ENCODE measurements at places on chromosomes 13 and 19.
A peak's percentile ranks its signal among the peaks of the same experiment; 100 is the strongest.

GRCh38 chr19:3621689-3622088, 4.9 kb downstream of the CACTIN start:
- no peak for DNase-seq

- no peak for DNase-seq
Measured at GRCh38 chr13:30720172-30720869, 15.0 kb upstream of the ALOX5AP start.

GRCh38 chr13:73508841-73509240, 450.0 kb downstream of the KLF5 start:
- no peak for DNase-seq

GRCh38 chr13:111845621-111846351, 221.2 kb upstream of the SOX1 start:
- DNase-seq: no peak

DNA sequence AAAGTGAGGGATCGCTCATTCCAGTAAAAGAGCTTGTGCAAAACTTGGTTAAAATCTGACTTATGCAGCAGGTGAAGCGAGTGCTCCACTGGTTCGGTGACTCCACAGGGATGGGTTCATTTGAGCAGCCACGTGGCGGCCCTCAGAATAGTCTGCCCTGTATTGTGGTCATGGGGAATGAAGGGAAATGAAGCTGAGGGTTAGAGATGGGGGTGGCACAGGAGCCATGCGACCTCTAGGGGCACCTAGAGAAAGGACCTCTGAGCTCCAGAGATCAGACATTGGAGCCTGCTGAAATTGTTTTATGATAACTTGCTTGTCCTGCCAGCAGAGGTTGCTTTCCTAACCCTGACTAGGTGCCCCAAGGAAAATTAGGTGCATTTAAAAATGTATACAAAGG, 26.6 kb downstream of the CBY2 start:
- DNase-seq: no peak

DNA sequence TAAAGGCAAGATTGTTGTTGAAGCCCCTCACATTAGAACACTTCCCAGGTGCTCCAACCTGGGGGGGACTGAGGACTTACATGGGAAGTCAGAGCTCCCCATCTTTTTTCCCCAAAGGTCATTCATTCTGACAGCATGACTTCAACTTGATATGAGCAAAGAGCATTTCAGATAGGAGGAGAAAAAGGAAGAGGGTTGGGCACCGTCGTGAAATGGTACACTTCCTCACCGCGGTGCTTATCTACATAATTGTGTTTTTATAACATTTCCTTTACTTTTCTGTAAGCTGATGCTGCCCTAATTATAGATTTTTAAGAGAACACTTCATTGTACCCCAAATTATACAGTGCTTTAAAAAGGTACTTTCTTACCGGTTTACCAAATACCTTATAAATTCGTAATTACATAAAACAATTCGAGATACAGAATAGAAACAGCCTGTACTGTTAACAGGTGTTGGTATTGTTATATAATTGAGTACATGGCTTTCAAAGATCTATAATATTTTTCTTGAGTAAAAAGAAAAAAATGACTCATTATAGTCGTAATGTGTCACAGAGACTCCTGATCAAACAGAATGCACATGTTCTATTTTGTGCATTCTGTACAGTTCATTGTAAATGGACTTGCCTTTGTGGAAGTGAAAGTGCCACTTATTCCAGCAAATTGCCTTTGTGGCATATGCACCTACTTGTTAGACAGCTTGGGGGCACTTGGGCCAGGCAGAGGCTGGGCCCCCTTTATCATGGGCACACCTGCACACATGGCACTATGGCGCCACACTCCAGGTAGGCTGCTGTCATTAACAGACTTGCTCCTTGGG, 81.8 kb downstream of the GGACT start:
- no peak for DNase-seq

DNA sequence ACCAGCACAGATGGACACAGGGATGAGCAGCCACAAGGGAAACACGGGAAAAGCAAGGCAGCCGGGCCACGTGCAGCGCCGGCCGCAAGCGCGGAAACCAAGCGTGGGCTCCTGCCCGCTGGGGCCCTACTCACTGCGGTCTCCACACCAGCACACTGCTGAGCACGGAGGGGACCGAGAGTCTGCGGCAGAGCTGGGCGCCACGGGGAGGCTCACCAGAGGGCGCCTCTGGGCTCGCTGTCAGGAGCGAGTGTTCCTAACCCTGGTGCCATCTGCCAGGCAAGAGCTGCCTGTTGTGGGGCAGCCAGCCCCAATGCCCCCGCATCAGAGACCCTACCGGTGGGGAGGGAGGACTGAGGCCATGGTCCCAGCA, 26.5 kb downstream of the MPND start:
- peak; percentile 68 for DNase-seq

GRCh38 chr13:33640832-33641231, 177.1 kb upstream of the RFC3 start:
- no peak for DNase-seq

DNA sequence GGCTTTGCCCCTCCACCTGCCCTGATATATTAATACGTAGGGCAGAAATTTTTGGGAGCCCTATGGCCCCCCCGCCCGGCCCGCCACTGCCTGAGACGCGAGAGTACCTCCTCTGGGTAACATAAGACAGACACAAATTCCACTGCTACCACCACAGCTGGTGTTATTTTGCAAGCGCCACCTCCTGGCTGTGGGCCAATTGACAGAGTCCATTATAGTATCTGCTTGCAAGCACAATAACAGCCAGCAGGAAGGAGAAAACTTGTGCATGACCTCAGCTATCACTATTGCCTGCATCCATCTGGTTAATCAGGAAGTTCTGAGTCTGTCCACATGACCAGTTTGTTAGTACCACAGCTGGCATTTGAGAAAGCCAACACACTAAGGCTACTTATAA, 25.3 kb upstream of the OR10H2 start:
- DNase-seq: no peak

DNA sequence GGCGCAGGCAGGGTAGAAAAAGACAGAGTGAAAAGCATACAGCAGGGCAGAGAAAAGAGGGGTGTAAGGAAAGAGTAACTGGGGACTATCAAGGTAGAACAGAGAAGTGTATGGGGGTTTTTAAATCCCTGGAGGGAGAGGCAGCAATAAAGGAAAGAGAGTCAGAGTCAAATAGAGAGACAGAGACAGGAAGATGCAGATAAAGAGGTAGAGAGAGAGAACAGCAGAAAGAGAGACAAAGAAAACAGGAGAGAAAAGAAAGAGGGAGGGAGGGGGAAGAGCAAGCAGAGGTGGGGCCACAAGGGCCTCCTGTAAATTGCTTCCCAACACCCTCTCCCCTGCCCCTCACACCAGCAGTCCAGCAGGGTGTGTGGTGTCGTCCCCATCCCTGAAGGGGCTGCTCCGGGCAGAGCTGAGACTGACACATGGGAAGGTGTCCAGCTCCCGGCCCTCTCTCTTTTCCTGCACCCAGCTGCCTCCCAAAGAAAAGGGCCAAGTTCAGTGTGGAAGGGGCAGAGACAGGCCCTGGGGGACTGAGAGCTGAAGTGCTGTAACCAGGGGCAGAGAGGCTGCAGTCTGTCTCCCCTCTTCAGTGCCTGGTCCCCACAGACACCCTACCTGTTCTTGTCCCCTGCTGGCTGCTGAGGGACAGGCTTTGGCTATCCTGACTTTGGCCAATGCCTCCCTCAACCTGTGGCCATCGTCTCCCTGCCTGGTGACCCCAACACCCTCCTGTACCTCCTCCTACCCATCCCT, 17.4 kb upstream of the POU2F2 start:
- no peak for DNase-seq

- no peak for DNase-seq
Measured at GRCh38 chr19:11949201-11949600, 15.6 kb upstream of the ZNF763 start.

DNA sequence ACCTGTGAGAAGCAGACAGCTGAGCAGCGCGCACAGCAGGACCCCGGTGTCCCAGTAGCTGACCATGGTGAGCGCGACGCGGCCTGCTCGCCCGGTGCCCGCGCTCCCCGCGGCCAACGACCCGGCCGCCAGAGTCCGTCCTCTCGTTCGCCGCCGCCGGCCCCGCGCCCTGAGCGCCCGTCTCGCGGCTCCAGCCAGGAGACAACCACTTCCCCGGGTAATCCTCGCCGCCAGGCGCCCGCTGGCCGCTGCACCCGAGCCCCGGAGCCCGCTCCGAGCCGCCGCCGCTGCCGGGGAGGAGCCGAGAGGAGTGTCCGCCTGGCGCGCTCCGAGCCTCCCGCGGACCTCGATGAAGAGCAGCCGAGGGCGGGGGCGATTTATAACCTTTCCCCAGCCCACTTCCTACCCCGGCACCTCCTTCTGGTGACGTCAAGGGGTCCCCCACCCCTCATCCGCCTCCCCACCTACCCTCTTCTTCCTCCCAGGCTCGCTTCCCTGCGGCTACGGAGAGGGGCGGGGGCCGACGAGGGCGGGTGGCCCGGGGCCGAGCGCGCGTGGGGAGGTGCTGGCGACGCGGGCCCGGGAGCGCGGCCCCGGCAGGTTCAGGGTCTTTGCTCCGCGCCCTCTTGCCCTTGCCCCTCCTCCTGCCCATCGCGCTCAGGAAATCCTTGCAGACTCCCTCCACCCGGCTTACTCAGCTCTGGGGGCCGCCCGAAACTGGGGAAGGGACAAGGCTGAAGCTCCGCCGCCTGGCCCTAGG, at the start of gene FLT1:
Gene FLT1, minus strand, starts transcription at position 351 of the 760 bp plus-strand sequence. Its CDS starts 285 bp downstream, at position 66.
- DNase-seq: peak; percentile 9

DNA sequence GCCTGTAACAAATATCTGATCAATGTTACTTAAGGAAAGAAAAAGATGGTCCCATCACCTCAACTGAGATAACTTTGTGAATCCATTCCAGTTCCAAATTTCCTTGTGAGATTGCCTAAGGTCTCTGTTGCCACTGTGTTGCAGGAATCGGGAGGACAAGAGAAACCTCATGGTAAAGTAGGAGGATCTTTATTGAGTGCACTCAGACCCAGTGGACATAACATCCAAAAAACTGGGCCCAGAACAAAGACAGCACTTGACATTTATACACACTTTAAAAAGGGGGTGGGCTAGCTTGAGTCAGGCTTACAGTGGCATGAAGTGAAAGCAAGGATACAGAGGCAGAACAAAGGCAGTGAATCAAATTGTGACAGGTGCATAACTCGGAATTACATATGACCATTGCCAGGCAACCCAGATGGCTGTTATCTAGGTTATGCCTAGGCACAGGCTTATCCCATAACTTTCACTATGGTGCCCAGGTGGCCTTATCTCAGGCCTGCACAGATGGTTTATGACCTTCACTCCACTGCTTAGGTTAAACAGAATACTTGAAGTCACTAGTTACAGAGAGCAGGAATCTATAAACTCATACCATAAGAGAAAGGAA, 459.4 kb upstream of the PCDH20 start:
- no peak for DNase-seq

- no peak for DNase-seq
Measured at GRCh38 chr13:76226941-76227340, 590.8 kb downstream of the LMO7 start.

DNA sequence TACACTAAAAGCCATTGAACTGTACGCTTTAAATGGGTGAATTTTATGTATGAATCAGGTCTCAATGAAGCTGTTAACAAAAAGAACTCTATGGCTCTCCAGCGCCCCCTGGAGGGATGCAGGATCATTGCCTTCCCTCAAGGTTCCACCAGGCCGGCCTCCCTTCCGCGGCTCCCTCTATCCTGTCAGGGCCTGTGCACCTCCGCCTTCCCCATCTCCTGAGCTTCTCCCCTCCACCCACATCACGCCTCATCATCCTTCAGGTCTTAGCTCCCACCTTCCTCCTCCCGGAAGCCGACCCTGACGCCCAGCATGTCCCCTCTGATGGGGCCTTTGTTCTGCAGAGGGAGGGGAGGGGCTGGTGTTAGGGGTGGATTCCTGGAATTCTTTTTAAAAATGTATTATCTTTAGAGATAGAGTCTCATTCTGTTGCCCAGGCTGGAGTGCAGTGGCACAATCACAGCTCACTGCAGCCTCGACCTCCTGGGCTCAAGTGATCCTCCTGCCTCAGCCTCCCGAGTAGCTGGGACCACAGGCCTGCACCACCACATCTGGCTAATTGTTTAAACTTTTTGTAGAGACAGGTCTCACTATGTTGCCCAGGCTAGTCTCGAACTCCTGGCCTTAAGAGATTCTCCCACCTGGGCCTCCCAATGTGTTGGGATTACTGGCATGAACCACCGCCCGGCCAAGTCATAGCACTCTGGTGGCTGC, 27.7 kb downstream of the MEIS3 start:
- peak; percentile 71 for DNase-seq

DNA sequence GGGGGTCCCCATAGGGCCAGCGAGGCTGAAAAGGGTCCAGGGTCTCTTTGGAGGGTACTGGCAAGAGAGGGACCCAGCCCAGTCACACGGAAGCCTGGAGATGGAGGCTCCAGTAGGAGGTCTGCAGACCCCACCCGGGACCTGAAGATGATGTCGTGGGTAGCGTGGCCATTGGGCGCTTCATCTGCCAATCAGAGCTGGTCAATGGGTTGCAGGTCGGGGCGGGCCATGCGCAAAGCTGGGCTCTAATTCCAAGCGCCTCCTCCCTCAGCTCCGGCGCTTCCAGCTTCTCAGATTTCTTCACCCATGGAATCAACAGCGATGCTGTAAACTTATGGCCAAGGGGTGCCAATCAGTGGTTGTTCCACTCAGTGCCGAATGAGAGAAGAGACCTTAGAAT, 10.9 kb downstream of the SIGLEC12 start:
- DNase-seq: no peak

DNA sequence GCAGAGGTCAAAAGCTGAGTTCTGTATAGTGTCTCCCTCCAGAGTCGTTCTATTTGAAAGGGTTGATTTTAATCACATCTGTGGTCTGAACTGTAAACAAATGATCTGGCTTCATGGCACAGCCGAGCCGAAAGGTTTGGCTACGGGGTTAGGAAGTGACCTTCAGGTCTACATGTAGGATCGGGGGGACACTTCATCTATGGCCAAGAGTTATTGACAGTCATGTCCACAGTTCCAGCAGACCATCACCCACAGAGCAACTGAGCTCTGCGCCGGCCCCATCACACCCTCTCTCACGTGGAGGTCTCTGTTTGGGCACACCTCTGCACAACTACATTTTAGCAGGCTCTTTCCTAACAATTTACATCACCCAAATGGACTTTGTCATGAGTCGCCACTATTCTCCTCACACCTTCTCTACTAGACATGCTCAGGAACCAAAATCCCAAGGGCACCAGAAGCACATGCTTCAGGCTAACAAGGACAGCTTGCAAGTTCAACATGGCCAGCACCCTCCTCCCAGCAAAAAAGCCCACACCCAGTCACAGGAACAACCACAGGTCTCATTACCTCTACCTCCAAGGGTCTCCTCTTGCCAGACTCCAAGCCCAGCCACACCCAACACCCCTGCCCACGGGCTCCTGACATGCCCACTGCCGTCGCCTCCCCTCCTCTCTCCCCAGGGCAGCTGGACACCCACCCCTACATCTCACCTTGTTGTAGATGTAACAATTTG, 36.1 kb upstream of the EPHX3 start:
- no peak for DNase-seq

- no peak for DNase-seq
Measured at GRCh38 chr19:48720251-48720612, 707 bp upstream of the MAMSTR start.

DNA sequence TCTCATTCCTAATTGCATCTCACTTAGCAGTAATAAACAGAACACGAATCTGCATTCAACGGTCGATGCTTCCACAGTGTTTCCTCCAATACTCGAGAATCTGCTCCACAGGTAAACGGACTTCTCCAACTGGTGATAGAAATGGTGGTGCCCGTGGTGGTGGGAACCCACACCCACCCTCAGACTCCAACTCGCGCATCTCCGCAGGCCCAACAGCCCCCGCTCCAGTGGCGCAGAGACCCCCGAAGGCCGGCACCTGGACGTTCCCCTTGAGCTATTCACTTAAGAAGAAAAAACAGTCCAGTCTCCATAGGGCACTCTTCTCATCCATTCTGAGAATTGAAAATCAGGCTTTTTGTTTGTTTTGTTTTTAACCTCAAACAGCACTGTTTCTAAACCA, 13.8 kb upstream of the RASA3 start:
- DNase-seq: no peak

All from stimulated activated CD8-positive, alpha-beta memory T cell treated with anti-CD3 and anti-CD28 coated beads, Interleukin-4, amount 100 ng/mL, for 24 hours (primary cell).